ENCODE measurements at places on chromosomes 6 and 20.

DNA sequence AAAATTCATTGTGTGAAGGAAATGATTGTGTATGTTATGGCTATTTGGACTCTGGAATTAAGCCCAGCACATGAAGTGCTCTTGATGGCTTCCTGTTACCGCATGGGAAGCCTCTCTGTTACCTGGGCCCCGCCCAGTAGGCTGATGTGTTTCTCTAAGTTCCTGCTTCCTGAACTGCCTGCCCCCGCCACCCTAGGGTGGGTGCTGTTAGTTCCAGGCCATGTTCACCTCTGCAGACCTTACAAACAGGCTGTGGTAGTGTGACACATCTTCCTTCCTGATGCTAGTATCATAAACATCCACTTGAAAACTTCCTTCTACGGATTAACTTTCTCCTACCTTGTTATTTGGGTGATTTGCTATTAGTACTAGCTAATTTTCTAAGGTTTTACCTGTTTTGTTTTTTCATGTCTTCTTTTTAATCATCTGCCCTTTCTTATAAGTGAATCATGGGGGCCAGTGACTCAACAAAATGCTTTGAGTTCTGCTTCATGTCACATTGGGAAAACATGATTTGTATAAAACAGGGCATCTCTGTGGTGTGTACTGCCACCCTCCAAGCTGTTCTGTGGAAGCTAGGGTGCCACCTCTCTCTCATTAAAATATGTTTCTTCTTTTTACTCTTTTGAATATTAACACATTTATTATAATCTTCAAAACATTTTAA, 40.6 kb downstream of the SH3BGRL2 start:
- peak; percentile 27 for DNase-seq

DNA sequence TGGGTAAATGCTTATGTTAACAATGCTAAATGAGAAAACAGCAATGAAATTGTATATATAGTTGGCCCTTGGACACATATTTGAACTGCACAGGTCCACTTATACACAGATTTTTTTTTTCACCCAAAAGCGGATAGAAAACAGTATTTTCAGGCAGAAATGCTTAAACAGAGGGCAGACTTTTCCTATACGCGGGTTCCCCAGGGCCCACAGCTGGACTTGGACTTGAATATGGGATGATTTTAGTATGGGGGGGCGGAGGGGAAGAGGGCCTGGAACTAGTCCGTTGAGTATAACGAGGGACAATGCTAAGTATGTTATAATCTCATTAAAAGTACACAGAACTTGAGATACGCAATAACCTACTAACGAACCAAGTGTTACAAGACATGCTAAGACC, 1.1 kb upstream of the PRSS35 start:
- DNase-seq, result no peak

GRCh38 chr6:1644516-1645060, 34.9 kb downstream of the FOXC1 start:
- DNase-seq, result no peak

GRCh38 chr6:157764178-157765068, 58.6 kb upstream of the SNX9 start:
- DNase-seq, result peak; percentile 87

DNA sequence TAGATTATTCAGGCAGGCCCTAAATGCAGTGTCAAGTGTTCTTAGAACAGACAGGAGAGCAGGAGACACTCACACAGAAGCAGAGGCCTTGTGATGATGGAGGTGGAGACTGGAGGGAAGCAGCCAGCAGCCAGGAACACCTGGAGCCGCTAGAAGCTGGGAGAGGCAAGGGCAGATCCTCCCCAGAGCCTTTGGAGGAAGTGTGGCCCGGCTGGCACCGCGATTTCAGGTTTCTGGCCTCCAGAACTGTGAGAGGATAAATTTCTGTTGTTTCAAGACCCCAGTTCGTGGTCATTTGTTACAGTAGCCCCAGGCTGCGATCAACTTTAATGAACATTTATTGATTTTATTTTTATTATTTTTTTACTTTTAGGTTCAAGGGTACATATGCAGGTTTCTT, 203.0 kb downstream of the QKI start:
- no peak for DNase-seq

DNA sequence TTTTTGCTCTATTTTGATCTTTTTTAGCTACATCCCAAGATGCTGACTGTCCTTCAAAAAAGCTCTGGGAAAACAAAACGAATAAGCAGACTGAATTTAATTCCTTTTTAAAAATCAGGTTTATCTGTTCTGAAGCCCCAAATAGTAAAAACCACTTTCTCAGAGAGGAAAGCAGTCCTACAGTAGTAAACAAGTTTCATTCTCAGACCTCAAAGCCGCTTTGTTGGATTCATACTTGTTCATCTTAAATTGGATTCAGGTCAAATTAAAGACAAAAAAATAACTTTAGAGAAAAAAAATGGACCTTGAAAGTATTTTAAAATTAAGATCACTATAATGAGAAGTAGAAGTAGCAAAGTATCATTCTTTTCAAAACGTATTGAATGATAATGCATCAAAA, 96.1 kb upstream of the THEMIS start:
- DNase-seq, result no peak

GRCh38 chr6:129558248-129558647, 151.7 kb downstream of the ARHGAP18 start:
- DNase-seq, result no peak

- DNase-seq, result no peak
Measured at GRCh38 chr6:128029826-128030225, 129.0 kb upstream of the THEMIS start.

- no peak for DNase-seq
Measured at GRCh38 chr6:9250852-9251251, 815.5 kb upstream of the SLC35B3 start.

All from stimulated activated CD4-positive, alpha-beta T cell treated with anti-CD3 and anti-CD28 coated beads, TNF-alpha, amount 100 ng/mL, for 24 hours (primary cell).